ENCODE measurements at places on chromosomes 3 and 15. TPM values are rescaled to one million over a fixed set of nuclear protein-coding genes. Genes with fewer than 3 reads are reported as not detected.

DNA sequence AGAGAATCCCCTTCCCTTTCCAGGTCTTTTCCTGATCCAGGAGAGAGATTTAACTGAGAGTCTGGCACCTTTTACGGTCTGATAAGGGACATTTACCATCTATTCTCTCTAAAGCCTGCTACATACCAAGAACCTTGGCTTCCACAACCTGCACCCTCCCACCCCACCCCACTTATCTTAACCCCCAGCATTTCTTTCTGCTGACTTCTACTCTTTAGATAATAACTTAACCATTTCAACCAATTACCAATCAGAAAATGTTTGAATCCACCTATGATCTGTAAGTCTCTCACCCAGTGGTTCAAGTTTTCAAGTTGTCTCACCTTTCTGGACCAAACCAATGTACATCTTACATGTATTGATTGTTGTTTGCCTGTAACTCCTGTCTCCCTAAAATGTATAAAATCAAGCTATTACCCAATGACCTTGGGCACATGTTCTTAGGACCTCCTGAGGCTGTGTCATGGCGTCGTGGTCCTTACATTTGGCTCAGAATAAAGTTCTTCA, 74.0 kb downstream of the MCF2L2 start:
- no peak for DNase-seq

GRCh38 chr3:153901991-153902390, 219.2 kb upstream of the ARHGEF26 start:
- DNase-seq = no peak

TRIM42 gene
- not detected for total RNA-seq

DNA sequence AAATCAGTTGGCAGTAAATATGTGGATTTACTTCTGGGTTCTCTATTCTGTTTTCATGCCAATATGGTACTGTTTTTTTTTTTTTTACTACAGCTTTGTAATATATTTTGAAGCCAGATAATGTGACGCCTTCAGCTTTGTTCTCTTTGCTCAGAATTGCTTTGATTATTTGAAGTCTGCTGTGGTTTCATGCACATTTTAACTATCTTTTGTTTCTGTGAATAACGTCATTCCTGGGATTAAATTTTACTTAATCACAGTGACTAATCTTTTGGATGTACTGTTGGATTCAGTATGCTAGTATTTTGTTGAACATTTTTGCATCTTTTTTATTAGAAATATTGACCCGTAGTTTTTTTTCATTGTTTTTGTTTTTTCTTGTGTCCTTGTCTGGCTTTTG, 576.5 kb downstream of the ZNF385D start:
- peak; percentile 60 for DNase-seq

DNA sequence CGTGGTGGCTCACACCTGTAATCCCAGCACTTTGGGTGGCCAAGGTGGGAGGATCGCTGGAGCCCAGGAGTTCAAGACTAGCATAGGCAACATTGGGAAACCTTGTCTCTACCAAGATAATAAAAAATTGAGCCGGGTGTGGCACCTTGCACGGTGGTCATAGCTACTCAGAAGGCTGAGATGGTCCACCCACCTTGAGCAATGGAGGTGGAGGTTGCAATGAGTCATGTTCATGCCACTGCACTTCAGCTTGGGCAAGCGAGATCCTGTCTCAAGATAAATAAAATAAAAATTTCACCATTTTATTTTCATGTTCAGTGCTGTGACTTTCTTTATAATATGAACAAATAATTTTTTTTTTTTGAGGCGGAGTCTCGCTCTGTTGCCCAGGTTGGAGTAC, 12.5 kb downstream of the MAPK6 start:
- peak; percentile 44 for DNase-seq

RFX7 gene
- total RNA-seq = 9.9 TPM

- DNase-seq = no peak
Measured at GRCh38 chr3:69446402-69447072, 60.6 kb upstream of the FRMD4B start.

DNA sequence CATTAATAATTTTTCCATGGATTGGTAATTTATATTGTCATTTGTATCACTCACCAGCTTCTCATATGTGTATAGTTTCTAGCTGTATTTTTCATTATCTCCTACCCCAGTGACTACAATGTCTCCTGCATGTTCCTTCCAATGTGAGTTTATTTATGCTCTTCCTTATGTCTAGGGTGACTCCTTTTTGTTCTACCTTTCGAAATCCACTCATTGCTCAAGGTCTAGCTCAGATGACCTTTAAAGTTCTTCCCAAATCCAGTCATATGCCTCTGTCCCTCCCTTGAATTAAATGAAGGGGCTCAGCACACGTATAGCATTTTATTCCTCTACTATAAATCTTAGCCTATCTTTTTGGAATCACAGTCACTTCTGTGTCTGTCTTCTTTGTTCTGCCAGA, 53.0 kb downstream of the TMEM45A start:
- DNase-seq = peak; percentile 38

DNA sequence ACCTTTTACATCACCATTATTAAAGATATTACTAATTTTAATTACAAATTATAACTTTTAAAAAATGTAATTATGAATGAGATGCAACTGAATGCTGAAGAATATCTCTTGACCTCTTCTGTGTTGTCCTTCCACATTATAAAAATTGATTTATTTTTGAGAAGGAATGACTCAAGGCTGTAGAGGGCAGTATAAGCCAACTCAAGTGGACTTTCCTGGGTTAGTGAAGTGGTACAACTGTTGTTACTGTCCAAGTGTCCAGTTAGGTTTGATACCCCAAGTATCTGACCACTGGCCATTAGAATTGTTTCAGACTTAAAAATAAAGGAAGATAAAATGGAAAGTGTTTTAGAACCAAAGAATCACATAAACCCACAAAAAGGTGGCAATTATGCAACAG, 51.9 kb downstream of the BBX start:
- DNase-seq = peak; percentile 57

DNA sequence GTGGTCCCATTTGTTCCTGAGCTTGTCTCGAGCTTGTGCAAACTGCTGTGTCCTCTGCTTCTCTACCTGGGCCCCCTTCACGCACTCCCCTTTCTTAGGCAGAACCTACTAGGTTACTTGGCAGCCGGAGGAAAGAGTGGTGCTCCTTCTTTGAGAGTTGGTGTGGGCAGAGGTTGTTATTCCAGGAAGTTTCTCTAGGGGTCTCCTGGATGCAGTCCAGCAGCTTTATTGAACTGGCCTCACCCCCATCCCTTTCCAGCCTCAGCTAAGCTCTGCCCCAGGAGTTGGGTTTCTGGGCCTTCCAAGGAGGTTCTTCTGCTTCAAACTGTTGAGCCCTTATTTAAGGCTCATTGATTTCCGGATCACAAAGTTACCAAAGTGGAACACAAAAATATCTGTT, 103.2 kb downstream of the C3orf70 start:
- DNase-seq = no peak

DNA sequence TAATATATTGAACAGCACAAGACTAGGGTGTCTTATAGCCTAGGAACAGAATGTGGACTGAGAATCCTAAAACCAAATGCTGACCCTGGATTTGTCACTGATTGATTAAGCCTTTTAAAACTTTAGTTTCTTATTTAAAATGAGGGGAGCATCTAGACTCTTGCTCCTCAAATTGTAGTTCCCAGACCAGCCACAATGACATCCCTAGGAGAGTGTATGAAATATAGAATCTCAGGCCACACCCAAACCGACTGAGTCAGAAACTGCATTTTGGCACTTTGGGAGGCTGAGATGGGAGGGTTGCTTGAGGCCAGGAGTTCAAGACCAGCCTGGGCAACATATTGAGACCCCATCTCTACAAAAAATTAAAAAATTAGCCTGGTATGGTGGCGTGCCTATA, 287.8 kb upstream of the UMPS start:
- DNase-seq = no peak

DNA sequence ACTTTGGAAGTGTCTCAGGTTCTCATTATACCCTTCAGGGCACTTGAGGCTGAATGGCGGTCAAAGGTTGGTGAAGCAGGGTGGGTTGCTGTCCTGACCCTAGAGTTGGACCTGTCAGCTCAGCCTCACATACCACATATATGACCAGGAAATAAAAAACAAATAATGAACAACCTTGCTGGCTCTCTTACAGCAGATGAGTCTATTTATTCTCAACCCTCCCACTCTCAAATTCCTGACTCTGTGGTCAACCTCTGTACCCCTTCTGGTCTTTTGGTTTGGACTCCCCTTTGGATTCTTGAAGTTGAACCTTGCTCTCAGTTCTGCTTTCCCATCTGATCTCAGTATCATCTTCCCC, 16.9 kb downstream of the PPP2R3A start:
- DNase-seq = no peak

PPM1L gene
- 0.97 TPM for total RNA-seq

APBA2 gene
- total RNA-seq = 10.0 TPM

DNA sequence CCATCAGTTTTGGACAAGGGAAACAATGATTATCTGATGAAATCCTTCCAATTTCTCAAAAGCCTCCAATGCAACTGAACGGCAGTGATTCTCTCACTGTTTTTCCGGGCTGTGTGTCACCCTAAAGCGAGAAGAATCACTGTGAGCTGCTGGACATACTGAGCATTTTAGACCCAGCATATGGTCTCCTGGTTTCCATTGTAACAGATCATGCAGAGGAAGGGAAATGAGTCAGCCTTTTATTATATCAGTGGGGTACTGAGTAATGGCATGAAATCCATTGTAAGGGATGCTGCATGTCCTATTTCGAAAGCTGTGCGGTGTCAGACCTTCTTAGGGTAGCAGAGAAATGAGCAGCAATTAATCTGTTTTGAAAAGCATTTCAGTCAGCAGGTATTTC, 287.1 kb downstream of the IL5RA start:
- no peak for DNase-seq

DNA sequence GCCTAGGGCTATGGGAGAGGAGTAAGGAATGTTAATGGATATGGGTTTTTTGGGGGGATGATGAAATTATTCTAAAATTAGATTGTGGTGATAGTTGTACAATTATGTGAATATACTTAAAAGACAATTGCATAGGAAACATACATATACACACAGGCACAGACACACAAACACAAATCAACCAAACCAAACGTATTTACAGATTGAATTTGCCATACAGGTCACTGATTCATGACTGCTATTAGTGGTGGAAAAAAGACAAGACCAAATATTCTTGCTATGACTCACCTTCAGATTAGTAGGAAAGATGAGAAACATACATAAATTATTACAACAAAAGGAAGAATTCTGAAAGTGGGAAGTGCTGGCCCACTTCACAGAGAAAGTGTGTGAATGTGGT, 85.3 kb downstream of the C3orf38 start:
- DNase-seq = no peak

CELF6 gene
- not detected for total RNA-seq

EXOG gene
- total RNA-seq = 15.1 TPM

VILL gene
- total RNA-seq = 4.3 TPM

CHST13 gene
- not detected for total RNA-seq

DNA sequence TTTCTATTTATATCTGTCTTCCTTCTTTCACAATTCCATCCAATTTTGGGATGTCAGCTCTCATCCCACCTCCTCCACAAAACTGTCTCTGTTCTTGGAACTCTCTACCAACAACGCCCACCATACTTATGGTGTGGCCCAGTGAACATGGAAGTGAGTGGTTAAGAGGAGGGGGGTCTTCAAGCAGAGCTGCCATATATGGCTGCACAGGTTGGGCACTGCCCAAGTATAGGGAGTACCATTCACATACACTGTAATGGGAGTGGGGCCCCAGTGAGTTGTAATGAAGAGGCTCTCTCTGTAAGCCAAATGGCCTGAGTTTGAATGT, 7.9 kb upstream of the CAMK1 start:
- no peak for DNase-seq

GRCh38 chr3:191327526-191327925, 1.7 kb upstream of the CCDC50 start:
- no peak for DNase-seq

- no peak for DNase-seq
Measured at GRCh38 chr3:123480428-123480827, 31.5 kb upstream of the ADCY5 start.

- no peak for DNase-seq
Measured at GRCh38 chr3:9257092-9257491, 7.6 kb upstream of the SRGAP3 start.

C3orf20 gene
- total RNA-seq = not detected

CCR9 gene
- total RNA-seq = not detected

DNA sequence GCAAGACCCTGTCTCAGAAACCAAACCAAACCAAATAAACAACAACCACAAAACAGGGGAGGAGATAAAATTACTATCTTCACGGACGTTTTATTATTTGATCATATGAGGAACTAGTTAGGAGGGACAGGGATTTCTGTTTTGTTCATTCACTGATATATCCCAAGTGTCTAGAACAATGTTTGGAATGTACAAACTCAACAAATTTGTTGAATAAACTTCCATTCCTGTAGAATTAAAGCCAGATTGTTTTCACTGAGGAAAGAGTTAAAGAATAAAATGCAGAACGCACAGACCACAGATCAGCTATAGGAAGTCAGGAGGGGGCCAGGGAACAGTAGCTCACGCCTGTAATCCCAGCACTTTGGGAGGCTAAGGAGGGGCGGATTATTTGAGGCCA, 6.5 kb upstream of the STRC start:
- no peak for DNase-seq

SYNPR gene
- total RNA-seq = not detected

DNA sequence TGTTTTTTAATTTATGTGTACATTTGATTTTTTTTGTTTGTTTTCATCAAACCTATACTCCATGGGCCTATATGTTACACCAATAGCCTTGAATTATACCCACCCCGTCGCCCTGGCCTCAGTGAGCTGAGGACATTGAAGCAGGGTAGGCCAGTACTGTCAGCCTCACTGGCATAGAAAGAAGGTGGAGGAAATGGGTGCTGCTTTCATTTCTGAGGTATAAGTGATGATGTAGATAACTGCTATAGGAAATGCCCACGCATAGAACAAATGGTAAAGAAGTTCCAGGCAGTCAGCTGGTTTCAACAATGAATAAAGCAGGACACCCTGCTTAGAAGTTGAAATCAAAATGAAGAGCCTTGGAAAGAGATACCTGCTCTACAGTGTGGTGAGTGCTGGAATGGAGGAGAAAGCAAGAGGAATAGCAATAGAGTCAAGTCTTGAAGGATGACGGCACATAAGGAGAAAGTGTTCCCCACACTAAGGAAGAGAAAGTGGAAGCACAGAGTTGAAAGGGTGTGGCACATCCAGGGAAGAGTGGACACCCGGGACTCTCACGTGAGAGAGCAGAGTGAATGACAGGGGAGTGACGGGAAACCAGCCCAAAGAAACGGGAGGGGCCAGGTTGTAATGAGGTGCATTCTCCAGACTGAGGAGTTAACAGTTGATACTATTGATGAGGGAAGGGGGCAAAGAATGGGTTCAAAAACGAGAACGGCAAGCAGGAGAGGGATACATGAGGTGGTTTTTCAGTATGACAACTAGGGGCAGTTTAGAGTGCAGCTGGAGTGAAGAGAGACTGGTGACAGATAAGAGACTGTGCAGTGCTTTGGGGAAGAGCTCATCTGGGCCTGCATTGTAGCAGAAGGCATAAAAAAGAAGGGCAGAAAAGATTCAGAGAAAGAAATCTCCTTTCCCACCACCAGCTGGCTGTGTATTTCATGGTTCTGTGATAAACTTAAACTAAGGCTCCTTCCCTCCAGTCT, 70.5 kb downstream of the KLHL25 start:
- peak; percentile 36 for DNase-seq

Data from fibroblast of villous mesenchyme (primary cell).